ENCODE measurements at places on chromosomes 11 and 22.

DNA sequence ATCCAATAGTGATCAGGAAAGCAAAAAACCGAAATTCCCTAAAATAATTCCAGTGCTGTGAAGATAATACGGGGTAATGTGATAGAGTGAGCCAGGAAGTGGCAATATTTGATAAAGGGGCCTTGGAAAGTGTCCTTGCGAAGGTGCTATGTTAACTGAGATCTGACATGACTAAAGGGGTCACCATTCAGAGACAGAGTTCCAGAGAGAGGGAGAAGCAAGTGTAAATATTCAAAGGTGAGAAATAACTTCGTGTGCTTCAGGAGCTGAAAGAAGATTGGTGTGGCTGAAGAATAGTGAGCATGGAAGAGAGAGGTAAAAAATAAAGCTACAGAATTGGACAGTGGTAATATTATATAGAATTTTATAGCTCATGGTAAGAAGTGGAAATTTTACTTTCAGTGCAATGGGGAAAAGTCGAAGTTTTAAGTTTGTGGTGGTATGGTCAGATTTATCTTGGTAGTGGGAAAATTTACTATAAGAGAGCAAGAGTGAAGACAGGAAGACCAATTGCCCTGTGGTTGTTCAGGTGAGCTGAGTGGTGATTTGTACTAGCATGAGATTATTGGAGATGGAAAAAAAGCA, 164.5 kb downstream of the JRKL start:
- no peak for DNase-seq

GRCh38 chr11:68002575-68002937, 1.3 kb downstream of the UNC93B1 start:
- DNase-seq: no peak

GRCh38 chr11:117565709-117566108, 231.3 kb downstream of the DSCAML1 start:
- DNase-seq: no peak

GRCh38 chr22:43474161-43475101, 62.6 kb downstream of the MPPED1 start:
- no peak for DNase-seq

- no peak for DNase-seq
Observed at GRCh38 chr22:43819421-43819921, 7.4 kb upstream of the EFCAB6 start.

DNA sequence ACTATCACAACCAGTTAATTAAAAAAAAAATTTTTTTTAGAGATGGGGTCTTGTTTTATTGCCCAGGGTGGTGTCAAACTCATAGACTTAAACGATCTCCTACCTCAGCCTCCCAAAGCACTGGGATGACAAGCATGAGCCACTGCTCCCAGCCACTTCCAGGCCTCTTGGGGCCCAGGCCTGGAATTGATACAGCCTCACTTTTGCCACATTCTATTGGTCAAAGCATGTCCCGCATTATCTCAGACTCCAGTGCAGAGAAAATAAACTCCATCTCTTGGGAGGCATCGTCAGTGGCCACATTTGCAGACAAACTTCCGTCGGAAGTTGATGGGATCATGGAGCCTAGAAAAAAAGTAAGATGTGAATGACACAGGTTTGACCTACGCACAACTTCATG, 9.4 kb upstream of the RASD2 start:
- DNase-seq: no peak

DNA sequence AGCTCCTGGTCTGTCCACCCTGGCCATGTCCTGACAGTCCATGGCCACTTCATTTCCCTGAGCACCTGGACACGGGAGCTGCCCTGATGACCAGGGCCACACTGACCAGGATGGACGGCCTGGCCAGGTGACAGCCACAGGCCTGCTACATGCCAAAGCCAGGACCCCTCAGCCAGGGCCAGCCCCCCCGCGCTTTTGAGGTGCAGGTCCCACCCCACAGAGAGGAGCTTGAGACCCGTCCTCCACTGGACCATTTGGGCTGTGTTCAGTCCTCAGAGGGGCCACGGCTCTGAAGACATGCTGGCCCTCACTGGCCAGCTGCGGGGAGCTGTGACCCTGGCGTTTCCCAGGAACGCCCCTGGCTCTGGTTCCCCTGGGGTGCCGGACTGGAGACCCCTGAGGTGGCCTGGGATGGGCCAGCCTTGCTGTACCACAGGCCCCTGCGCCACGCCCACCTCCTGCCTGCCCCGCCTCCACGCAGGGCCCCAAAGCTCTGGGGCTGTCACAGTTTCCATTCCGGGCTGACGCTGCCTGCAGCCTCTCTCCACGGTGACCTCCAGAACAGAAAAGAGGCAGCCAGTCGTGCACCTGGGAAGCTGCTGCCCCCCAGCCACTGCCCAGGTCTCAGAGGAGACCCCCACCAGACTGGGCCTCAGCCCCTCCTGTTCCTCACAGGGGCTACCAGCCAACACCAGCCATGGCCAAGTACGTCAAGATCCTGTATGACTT, 18.2 kb downstream of the EPS8L2 start:
- DNase-seq: no peak

DNA sequence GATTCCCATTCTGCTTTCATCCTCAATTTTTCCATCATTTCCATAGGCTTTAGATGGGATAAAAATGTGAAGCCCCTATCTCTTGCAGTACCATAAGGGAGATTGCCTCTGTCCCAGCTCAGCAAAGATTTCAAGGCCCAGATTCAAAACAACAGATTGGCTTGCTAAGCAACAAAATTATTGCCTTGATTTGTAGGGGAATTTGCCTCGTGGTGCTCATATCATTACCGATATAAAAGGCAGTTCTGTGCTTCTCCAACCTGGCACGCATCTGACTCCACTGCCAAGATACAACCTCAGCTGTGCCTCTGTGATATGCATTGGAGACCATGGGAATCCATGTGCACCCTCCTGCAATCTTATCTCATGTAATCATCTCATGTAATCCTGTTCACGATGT, 25.0 kb upstream of the CEP126 start:
- DNase-seq: no peak

- DNase-seq: no peak
Observed at GRCh38 chr11:66363187-66363601, 8.4 kb downstream of the SLC29A2 start.

All from activated CD8-positive, alpha-beta memory T cell treated with anti-CD3 and anti-CD28 coated beads for 4 hours (primary cell).